ENCODE measurements at places on chromosomes 5 and 9.

GRCh38 chr5:165460911-165461310 lies 1955.5 kb downstream of the MAT2B start:
- ATAC-seq, result no peak

DNA sequence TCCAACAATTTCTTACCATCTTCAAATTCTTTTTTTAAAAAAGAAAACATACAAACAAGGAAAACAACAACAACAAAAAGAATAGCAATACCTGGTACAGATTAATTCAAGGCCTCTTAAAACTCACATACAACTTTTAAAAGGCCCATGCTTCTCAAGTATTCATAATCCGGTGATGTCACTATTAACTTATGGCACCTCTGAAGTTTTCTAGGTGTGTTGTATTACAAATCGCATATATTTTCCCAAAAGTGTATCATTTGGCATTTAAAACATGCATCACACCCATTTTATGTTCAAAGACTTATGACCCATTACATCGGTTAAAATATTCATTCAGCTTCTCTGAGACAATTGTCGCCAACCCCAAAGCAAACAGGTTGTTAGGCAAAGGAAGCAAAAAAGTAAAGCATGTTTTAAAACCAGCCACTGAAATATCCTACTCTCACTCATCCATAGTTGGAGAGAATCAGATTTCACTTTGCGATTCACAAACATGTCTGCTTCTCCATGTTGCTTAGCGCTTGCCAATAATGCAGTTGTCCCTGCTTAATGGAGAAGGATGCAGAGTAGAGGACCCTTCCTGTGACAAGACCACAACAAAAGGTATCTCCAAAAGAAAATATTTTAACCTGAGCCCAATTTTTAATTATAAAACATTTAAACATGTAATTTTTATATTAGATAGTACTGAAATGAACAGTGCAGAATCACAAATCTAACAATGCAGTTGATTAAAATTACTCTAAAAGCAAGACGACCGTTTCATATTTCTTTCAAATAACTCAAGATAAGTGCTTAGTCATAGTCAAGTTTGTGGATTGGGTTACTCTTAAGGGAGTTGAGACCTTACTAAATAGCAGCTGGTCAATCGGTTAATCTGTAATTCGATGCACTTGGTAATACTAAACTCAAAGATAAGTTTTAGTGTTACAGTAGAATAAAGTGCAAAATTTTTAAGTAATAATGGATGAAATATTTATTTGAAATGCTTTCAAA lies 1.6 kb downstream of the SKP1 start:
- no peak for ATAC-seq

DNA sequence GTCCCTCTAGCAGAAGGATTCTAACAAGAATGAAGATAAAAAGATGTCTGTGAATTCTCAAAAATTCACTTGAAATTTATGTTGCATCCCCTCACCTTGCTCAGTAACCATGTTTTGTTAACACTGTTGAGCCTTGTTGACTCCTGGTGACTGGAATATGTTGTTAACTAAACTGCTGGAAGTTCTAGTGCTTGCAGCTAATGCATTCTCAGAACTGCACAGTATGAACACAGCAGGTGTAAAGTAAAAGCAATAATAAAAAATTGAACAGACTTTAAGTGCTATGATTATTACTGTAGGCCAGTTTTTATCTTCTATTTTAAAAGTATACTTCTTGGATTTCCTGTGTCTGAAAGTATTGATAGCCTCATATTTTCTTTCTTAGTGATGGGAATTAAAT lies 388.7 kb upstream of the PTPRD start:
- ATAC-seq, result no peak

DNA sequence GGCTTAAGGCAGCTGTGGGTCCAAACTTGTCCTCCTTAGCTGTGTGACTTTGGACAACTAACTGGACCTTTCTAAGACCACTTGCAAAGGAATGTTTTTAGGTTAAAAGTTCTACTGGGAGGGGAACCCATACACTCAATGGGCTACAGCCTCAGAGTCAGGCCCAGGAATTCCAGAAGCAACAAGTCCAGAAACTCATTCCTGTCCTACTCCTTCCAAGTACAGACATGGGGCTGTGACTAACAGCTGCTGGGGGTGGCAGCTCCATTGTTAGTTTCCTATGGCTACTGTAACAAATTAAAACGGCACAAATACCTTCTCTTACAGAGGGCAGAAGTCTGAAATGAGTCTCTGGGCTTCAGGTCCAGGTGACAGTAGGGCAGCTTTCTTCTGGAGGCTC lies 12.4 kb upstream of the AKNA start:
- ATAC-seq, result no peak

- ATAC-seq, result no peak
These were observed 19.0 kb downstream of the IFNA5 start for GRCh38 chr9:21286099-21286498.

- no peak for ATAC-seq
These were observed 268.6 kb downstream of the PSAT1 start for GRCh38 chr9:78565481-78565880.

DNA sequence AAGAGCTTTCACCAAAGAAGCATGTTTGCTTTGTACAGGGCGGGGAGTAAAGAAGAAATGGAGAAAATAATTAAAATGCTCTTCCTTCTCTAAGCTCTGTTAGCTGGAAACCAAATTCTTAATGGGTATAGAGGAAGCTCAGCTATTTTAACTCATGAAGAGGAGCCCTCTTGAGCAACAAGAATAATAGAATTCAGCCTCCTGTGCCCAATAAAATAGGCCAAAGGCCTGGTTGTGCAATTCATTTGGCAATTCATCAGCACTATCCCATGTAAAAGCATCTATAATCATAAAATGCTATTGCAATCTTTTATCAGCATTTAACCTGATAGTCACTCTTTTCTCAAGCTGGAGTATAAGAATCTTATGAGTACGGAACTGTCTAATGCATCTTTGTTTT lies 133.6 kb upstream of the CDH6 start:
- ATAC-seq, result no peak

DNA sequence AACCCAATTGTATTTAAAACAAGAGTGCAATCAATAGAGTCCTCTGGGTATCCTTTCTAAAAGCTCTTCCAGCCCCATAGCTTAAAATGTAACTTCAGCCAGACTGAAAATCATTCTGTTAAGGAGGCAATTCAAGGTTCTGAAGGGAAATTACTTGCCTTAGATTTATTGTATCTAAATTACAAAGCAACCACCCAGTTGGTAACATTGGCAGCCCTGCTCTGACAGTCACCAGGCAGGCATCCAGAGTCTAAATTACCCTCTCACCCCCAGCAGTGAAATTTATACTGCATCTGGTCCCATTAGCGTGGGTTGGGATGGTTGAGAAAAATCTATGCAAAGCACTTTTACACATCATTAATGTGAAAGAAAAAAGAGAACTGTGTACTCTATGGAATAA lies 514.7 kb downstream of the MTRR start:
- ATAC-seq, result no peak

DNA sequence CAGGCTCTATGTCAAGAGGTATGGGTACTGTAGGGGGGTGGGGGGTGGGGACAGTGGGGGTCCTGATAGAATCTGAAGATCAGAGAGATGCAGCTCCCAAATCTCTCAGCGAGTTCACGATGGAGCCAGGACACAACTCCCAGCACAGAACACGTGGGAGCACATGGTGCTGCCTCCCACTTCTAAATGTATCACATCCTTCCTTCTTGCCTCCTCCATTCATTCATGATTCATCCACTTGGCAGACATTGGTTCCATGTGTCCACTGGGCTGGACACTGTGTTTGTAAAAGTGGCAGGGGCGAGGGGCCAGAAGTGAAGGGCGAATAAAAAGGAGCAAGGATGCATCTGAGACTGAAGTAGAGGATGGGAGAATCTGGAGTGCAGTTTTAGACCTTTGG lies 33.9 kb downstream of the SH3TC2 start:
- ATAC-seq, result no peak

DNA sequence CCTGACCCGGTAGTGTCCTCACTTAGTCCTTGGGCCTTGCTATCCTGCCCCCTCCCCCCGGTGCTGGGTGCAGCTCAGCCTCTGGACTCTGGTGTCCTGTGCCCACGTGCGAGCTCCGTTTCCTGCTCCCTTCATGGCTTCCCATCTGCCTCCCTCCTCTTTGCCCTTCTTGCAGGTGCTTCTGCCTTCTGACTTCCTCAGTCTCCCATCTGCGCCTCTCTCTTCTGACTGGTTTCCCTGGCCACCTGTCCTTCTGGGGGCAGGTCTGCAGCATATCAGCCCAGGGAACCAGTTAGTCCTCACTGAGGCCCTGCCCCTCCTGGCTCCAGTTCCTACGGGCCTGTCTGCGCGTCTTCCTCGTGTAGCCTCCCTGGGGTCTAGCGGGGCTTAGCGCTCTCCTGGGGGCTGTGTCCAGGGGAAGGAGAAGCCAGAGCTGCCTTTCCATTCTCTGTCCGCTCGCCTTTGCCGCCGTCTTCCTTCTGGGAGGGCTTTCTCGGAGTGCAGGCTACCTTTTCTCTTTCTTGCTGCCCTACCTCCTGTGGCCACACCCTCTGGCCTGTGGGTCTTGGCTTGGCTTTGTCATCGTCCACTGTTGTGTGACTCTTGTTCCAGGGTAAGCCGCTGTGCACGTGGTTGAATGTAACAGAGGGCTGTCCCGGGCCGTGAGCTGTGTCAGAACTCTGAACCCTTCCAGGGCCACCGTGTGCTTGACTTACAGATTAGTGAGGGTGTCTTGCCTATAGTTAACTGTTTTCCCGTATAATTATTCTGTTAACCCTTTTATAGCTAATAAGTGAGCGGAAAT lies 51.8 kb downstream of the EHMT1 start:
- no peak for ATAC-seq

DNA sequence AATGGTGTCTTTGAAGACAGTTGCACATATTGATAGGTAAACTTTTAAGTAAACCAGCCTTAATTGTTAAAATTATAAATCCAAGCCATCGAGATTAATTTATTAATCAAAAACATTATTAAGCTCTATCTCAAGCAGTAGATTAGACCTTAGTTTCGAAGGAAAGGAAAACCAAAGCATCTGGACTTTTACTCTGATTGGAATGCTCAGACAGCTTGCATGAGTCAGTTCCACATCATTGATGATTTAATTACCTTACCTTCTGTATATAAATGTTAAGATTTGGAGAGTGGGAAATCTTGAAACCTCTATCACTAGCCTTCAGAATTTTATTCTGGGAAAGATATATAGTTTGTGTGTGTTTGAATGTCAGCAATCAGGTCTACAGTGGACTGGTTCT lies 23.9 kb downstream of the DCP2 start:
- ATAC-seq, result no peak

DNA sequence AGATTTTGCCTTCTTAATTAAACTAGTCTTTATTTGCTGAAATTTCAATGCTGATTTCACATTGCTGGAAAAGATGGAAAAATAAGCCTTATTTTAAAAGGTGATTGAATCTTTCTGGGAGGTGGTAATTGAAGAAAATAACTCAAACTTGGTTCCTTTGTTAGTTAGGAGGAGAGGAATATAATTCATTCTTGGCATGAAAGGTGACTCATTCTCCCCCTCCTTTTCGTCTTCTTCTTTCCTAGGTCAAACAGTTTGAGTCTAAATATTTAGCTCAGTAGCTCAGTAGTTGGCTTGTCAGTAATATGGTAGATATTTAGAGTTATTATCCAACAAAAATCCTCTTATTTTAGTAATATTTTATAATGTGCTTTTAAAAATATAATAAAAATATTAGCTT lies 353.9 kb upstream of the MEF2C start:
- ATAC-seq, result no peak

- ATAC-seq, result no peak
These were observed 94.0 kb downstream of the PPARGC1B start for GRCh38 chr5:149824120-149824519.

- ATAC-seq, result no peak
These were observed 58.4 kb upstream of the FBXL7 start for GRCh38 chr5:15441433-15442192.

- no peak for ATAC-seq
These were observed 53.4 kb downstream of the MAN2A1 start for GRCh38 chr5:109743041-109743531.

- ATAC-seq, result no peak
These were observed 249.8 kb downstream of the AUH start for GRCh38 chr9:91111876-91112275.

DNA sequence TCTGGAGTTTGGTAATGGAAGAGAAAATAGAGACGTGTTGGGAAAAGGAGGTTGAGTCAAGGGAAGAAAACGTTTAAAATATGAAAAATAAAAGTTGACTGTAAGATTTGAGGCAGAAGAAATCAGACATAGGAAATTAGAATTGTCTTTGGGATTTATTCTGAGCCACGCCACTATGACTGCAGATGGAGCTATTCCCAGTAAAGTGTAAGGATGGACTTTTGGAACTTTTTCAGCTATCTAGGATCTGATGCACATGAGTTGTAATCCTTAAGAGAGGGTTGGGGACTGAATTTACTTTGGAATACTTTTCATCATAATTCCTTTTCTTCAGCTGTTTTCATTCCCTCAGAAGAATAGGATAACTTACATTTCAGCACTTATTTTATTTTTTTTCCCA lies 336.7 kb downstream of the FAM170A start:
- ATAC-seq, result no peak

DNA sequence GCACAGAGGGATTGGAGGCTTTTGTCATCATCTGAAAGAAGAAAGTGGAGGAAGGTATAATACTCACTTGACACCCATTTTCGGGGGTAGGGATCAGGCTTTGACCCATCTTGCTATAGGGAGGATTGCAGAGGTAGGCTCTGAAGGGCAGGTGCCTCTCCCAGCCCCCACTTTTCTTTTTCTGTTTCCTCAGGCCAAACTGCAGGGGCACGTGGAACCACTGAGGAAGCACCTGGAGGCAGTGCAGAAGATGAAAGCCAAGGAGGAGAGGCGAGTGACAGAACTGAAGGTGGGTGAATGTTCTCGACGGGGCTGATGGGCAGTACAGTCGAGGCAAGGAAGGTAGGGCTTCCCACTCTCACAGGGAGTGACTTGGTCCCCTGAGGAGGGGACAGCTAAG lies 7.5 kb downstream of the TRIM41 start:
- ATAC-seq, result no peak

DNA sequence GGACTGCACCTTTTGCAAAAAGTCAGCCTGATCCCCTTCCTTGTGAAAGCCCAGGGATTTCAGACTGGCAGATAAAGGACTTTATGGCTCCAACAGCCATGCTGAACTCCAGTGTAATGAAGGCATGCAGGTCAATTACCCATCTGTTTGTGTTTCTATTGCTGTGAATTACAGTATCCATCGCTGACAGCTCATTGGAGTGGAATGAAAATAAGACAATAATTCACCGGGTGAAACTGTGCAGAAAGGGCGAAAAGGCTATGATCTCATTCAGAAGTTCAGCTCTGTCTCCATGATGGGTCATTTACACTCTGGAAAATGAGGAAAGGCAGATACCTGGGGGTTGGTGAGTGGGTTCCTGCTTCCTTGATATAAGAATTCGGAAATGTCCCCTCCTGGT lies 148.0 kb downstream of the BRINP1 start:
- ATAC-seq, result no peak

- ATAC-seq, result no peak
These were observed 41.0 kb downstream of the KCNMB1 start for GRCh38 chr5:170348137-170348633.

DNA sequence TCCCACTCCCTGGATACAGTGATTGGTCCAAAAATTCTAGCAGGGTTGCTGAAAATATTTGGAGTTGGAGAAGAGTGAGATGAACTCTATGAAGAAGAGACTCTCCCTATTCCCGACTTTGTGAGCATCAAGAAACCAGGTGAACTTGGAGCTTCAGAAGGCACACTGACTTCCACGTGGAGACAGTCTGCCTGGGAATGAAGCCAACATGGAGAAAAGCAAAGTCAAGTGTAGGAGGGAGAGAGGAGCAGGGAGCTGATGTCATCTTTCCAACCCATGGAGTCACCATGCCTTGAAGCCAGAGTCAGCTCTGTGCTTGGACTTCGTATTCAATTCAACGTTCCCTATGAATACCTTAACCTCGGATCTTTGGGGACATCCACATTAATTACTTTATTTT lies 125.1 kb downstream of the NPR3 start:
- ATAC-seq, result no peak

Measured in activated CD4-positive, CD25-positive, alpha-beta regulatory T cell treated with anti-CD3 and anti-CD28 coated beads, Interleukin-2, amount 50 U/mL, for 24 hours (primary cell).